Trophoblast cell (in vitro differentiated cells and primary cell): ENCODE measurements at places on chromosomes 4 and X.

DNA sequence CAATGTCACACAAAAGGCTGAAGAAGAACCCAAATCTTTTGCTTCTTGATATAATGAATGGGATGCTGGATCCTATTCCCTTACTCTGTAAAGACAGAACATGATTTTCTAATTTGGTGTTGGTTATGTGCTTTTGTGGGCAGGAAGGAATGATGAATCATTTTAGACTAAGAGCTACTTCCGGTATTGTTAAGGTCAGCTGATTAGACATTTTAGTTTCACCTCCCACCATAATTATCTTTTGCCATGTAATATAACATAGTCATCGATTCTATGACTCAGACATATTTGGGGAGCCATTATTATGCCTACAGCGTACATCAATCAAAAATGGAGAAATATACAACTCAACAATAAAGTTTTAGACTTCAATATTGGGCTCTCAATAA is 265.3 kb downstream of the ZNF674 start:
- no peaks in the 10 kb centered on the region for H3K36me3 ChIP-seq
- no peak for DNase-seq
- H3K4me3 ChIP-seq: no peak overlapping the region

GRCh38 chr4:159428975-159429692 is 326.3 kb downstream of the RAPGEF2 start:
- no peaks in the 10 kb centered on the region for H3K36me3 ChIP-seq
- no peak for DNase-seq
- no peak overlapping the region for H3K27ac ChIP-seq
- no peaks in the 10 kb centered on the region for H3K4me1 ChIP-seq

DNA sequence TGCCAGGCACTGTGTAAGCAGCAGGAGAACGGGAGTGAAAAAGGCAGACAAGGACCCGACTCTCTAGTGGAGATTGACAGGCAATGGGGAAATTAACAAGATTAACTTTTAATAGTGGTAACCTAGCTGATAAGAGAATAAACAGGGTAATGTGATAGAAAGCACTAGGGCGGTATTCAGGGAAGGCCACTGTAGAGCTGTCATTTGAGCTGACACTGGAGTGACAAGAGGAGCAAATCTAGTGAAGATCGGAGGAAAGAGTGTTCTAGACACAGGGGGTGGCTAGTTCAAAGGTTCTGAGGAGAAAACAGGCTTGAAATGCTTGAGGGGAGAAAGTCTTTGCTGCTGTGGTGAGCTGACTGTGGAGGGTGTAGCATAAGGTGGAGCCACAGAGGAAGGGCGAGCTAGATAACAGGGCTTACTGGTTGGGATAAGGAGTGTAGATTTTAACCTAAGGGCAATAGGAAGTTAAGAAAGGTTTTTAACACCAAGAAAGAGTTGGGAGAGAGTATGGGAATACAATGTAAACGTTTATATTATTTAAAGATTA is 122.8 kb downstream of the SLC10A7 start:
- no peak overlapping the region for H3K27ac ChIP-seq
- no peaks in the 10 kb centered on the region for H3K36me3 ChIP-seq
- H3K4me1 ChIP-seq: no peaks in the 10 kb centered on the region
- H3K27me3 ChIP-seq: no peaks in the 10 kb centered on the region
- no peak for DNase-seq

DNA sequence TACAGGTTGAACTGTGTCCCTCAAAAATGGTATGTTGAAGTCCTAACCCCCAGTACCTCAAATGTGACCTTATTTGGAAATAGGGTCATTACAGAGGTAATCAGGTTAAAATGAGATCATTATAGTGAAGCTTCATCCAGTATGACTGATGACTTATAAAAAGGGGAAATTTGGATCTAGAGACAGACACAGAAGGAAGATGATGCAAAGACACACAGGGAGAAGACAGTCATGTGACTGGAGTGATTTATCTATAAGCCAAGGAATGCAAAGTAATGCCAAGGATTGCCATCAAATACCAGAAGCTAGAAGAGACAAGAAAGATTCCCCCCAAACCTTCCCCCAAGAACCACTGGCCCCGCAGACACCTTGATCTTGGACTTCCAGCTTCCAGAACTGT is 155.2 kb downstream of the RBMX2 start:
- no peaks in the 10 kb centered on the region for H3K36me3 ChIP-seq
- DNase-seq: no peak
- no peaks in the 10 kb centered on the region for H3K4me1 ChIP-seq
- no peak overlapping the region for H3K4me3 ChIP-seq
- H3K27ac ChIP-seq: no peak overlapping the region
- H3K27me3 ChIP-seq: no peaks in the 10 kb centered on the region

- H3K4me1 ChIP-seq: no peaks in the 10 kb centered on the region
- H3K27ac ChIP-seq: no peak overlapping the region
- DNase-seq: no peak
- no peak overlapping the region for H3K4me3 ChIP-seq
- H3K27me3 ChIP-seq: no peaks in the 10 kb centered on the region
- H3K36me3 ChIP-seq: no peaks in the 10 kb centered on the region
These were observed 32.0 kb upstream of the TENT5D start for GRCh38 chrX:80388206-80388605.
